NCI-H748 treated with DMSO at 0.1 percent for 48 hours (cell line): ENCODE measurements at places on chromosomes 7 and 10.

DNA sequence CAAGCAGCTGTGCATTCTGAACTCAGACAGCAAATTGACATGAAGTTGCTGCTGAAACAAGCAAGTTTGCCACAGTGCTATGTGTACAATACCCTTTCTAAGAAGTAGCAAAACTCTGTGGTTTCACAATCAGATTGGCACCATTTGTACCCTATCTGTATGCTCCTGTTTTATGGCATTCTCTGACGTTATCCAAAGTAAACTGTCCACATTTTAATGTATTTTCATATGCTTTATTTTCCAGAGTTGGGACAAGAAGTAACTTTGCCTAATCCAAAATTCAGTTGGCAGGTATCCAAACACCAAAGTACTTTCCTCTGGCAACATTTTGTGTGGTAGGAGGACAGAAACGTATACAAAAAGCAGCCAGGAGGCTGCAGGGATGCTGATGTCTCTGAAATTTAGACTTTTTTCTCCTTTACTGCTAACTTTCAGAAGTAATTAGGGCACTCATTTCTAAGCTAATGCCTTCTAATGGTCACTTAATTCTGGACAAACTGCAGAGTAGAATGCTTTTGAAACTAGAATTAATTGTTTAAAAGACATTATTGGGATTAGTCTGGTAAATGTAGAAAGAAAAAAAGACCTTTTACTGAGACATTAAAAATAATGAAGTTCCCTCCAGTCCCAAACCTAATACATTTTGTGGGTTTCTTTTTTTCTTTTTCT lies 414.7 kb upstream of the NRP1 start:
- no peak for DNase-seq

DNA sequence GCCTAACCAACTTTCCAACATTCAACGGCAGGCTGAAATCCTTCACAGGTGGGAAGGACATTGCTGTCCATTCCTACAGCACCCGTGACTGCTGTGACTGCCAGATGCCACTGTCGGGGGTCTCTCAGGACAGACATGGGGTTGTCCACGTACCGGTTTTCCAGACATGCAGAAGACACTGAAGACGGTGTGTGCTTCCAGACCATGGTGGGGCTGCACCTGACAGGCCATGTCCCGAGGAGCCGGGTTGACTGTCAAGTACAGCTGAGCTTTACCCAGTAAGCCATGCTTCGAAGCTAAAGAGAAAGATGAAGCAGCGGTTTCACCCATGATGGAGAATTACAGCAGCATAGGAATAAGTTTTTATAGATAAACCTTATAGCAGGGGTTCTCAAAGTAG lies 70.9 kb downstream of the PKD1L1 start:
- DNase-seq: no peak

- DNase-seq: no peak
Observed at GRCh38 chr7:138963675-138964074, 17.5 kb downstream of the KIAA1549 start.

DNA sequence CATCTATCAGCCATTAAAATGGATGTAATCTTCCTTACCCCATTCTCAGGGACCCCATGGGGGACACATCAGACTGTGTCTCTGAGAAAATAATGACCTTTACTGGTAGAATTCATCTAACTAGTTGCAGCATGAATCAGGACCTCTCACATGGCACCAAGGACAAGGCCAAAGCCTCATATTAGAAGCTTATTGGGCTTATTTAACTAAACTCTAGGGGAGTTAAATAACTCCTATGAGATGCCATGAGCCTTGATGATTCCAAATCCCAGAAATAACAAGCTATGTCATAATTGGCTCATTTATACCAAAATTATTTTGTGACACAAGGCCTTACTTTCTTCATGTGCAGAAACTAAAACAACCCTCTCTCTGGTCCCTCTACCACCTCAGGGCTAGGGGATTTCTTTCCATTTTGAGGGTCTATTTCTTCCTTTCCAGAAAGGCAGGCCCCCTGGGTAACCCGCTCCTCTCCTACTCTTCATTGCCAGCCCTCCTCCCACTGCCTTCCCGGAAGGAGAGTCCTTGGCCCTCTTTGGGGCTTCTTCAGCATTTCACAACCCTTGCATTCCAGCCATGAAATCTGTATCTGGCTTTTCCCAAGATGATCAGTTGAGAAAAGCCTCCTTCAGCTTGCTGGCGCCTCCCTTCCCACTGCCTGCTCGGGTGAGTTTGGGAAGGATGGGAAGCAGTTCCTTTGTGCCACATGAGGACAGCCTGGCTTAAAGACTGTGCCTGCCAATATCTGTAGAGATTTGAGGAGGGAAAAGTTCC lies 41.8 kb upstream of the TRIM8 start:
- no peak for DNase-seq

- DNase-seq: peak; percentile 46
Observed at GRCh38 chr7:140200061-140200989, 23.5 kb upstream of the KDM7A start.

- DNase-seq: no peak
Observed at GRCh38 chr10:33571616-33572015, 237.1 kb upstream of the NRP1 start.

DNA sequence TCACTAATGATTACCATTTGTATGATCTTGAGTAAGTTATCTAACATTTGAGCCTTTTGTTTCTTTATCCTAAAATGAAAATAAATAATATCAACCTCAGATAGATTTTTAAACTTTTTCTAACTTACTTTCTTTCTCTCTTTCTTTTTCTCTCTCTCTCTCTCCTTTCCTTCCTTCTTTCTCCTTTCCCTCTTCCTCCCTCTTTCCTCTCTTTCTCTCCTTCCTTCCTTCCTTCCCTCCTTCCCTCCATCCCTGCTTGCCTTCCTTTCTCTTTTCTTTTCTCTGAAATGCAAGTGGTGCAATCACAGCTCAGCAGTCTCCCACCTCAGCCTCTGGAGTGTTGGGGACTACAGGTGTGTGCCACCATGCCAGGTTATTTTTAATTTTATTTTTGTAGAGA lies 132.9 kb upstream of the ASAH2 start:
- no peak for DNase-seq

DNA sequence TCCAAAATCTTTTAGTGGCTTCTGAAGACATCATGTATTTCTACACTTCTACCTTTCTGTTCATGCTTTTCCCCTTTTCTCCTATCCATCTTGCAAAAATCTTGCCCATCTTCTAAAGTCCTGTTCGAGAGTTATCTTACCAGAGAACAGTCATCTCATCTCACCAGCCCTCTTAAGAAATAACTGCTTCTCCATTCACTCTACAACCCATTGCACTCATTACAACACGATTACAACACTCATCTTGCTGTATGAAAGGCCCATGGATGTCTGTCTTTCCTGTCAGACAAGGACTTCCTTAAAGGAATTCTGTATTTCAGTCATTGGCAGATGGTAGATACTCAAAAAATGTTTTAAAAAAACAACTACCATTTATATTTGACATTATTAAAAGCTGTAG lies 30.8 kb downstream of the ZNF438 start:
- no peak for DNase-seq

- DNase-seq: no peak
Observed at GRCh38 chr10:118734475-118734874, 20.3 kb downstream of the CACUL1 start.

DNA sequence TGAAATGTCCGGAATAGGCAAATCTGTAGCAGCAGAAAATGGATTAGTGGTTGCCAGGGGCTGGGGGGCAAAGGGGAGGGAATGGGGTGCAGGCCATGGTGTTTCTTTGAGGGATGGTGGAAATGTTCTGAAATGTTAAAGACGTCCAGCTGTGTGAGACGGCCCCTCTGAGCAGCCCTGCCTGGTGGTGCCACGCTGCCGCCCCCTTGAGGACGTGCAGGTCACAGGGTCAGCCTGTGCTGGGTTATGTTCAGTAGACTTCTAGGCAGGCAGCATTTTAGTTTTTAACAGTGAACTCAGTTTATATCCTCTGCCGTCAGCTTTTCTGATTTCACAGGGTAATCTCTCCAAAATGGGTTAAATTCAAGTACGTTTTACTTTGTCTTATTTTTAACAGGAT lies 9.4 kb downstream of the NUB1 start:
- DNase-seq: no peak

GRCh38 chr7:123643495-123644441 lies 11.9 kb upstream of the LMOD2 start:
- DNase-seq: peak; percentile 85

DNA sequence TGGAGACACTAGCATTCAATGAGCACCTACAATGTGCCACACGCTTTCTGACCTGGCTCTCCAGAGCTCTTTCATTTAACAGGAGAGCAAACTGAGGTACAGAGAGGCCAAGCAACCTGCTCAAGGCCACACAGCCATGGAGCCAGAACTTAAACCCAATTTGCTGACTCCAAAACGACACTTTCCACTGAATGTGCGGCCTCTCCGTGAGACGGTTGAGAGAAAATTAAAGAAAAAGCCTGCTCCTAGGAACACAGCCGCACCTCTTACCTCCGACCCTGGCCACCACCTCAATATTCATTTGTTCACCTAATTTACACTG lies 42.8 kb downstream of the ZCCHC24 start:
- no peak for DNase-seq

- DNase-seq: no peak
Observed at GRCh38 chr7:95784796-95785195, 12.4 kb downstream of the DYNC1I1 start.

- DNase-seq: peak; percentile 56
Observed at GRCh38 chr7:21542891-21543527, at the start of gene DNAH11. Gene DNAH11 (plus strand): TSS chr7:21543039. CDS start chr7:21543246, 207 bp downstream.

DNA sequence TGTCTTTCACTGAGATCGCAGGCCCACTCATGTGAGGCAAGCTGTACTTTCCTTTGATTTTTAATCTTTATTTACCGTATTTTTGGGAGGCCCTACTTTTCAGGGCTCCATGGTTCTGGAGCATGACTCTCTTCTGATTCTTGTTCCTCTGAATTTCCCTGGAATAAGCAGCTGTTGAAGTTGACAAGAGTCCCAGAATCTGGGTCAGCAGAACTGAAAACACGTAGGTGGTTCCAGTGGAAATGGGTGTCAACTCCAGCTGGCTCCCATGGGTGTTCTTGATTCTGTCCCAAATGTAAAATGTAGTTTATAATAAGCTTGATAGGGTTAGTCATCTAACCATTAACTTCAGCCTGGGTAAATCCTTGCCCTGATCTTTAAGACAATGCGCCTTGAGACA lies 409.4 kb downstream of the GATA3 start:
- no peak for DNase-seq

DNA sequence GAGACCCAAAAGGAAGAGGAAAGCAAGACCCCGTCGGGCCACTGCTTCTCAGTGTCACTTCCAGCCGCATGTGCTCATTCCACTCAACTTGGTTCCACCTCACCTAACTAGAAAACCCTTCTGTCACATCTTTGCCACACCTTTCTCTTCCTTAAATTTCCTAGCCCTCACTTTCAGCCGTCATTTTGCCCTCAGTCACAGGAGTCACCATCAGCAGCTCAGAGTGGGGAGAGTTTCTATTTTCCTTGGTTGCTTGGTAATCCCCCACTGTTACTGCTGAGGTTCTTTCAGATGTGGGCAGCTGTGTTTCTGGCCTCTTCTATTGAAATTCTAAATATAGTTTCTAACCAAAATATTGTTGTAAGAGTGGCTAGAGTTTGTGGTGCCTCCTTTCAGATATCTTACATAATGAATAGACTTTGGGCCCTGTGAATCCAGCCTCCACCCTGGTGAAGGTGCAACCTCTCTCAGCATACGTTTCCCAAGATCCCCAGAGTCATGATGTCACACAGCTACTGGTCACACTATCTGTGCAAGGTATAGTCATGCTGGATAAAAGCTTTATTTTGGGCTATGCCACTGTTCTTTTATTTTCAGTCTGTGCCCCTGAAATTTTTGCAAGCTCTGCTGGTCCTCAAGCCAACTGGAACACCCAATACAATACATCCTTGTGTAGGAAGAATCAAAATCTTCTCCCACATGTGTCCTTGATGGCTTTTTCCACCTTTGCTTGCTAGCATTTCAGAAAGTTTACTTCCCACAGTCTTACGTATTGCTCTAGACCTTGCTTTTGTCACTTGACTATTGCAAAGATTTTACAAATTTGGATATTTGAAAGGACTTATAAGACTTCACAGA lies 9.2 kb downstream of the AGBL3 start:
- no peak for DNase-seq

DNA sequence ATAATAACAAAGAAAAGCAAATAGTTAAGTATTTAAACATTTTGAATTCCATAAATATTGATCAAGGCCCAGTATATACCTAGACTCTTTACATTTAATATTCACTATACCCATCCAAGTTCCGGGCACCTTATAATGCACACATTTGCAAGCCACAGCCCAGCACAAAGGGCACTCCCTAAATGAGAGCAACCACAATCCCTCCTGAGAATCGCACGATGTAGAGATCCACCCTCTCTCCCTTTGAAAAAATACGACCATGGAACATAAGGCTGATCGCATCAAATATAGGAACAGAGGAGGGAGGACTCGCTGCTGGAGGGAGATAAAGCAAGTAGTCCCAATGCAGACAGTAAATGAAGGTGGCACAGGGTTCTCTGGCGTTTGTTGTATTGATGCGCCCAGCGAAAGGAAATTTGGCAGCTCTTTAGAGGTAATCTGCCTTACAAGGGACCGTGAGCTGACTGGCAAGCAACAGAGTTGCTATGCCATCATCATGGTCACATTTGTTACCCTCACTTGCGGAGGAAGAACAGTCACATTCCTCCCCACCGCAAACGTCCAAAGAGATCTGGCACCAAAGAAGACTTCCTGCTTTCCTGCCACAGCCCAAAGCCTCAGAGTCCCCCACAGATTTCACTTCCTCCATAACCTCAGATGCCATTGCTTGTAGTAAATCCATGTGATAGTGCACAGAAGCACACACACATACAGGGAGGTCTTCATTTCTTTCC lies 16.1 kb upstream of the TAS2R40 start:
- no peak for DNase-seq

DNA sequence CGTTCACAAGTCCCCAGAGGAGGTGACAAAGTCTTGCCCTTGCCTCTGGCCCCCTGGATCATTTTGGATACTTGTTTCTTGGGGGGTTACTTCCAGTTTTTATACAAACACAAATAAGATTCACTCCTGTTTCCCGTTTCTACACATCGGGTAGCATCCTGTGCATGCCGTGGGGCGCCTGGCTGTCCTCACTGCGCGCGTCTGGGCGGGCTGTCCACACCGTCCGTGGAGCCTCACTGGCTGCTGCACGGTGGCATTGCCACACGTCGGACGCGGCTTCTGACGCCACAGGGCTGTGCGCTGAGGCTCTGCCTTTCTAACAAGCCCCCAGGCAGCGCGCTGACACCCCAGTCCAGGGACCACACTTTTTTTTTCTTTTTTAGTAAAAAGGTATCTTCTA lies 18.4 kb downstream of the BNIP3 start:
- no peak for DNase-seq
